H9 (cell line): ENCODE measurements at places on chromosomes 11 and 22. TPM values are rescaled to one million over a fixed set of nuclear protein-coding genes. Genes with fewer than 3 reads are reported as not detected.
A peak's percentile ranks its signal among the peaks of the same experiment; 100 is the strongest.

OR6A2 gene
- 0.33 and 0.35 TPM in 2 replicates for total RNA-seq

RBMXL2 gene
- total RNA-seq, result not detected in 2 replicates

OR6Q1 gene
- not detected in 2 replicates for total RNA-seq

OR52H1 gene
- not detected in 2 replicates for total RNA-seq

OR10A2 gene
- not detected in 2 replicates for total RNA-seq

OR4C6 gene
- not detected in 2 replicates for total RNA-seq

DNA sequence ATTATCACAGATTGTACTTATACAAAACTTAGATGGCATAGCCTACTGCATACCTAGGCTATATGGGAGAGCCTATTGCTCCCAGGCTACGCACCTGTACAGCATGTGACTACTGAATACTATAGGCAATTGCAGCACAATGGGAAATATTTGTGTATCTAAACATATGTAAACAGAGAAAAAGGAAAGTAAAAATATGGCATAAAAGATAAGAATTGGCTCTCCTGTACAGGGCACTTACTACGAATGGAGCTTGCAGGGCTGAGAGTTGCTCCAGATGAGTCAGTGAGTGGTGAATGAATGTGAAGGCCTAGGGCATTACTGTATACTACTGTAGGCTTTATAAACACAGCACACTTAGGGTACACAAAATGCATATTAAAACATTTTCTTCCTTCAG, 13.2 kb downstream of the APOL6 start:
- no peak for DNase-seq

DNA sequence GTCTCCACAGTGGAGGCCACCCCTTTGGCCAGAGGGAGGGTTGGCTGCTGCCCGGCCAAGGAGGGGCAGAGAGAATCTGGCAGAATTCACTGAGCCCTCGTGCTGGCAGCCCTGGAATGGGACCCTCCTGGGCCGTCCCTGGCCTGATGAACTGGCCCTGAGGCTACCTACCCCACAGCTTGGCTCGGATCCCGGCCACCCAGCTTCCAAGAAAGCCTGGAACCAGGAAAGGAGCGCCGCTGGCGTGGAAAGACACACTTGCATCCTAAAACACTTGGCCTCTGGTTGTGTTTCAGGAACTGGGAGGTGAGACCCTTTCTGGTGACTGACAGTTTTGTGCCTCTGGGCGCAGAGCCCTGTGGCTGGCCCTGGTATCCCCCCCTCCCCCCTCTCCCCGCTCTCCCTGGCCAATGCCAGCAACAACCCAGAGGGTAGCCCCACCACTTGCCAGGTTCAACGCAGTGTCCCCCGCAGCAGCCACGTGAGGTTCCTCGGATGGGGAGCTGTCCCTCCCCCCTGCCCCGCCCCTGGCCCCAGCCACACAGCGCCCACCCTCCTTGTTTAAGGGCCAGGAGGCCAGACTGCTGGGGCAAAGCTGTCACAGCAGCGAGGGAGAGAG, 693 bp downstream of the NFAM1 start:
- DNase-seq, result no peak

DNA sequence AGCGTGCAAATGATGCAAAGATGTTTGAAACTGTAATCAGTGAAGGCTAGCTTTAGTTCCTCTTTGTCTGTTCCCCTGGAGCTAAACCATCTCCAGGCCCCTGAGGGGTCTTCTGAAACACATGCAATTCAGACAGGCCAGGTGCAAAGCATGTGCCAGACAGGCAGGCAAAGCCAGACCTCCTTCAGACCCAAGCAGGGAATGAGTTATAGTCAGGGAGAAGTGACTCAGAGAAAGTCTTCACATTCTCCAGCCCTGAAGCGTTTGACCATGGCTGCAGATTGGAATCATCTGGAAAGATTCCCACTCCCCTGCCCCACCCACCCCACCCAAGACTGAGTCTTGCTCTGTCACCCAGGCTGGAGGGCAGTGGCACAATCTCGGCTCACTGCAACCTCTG, 187.0 kb upstream of the ISX start:
- DNase-seq, result no peak

- no peak for DNase-seq
Observed at GRCh38 chr11:405323-405953, 9.4 kb downstream of the SIGIRR start.

GRCh38 chr11:71477641-71478527, 24.9 kb downstream of the NADSYN1 start:
- peak; percentile 76 for DNase-seq

- no peak for DNase-seq
Observed at GRCh38 chr11:64533501-64533900, 57.5 kb upstream of the SLC22A12 start.

DNA sequence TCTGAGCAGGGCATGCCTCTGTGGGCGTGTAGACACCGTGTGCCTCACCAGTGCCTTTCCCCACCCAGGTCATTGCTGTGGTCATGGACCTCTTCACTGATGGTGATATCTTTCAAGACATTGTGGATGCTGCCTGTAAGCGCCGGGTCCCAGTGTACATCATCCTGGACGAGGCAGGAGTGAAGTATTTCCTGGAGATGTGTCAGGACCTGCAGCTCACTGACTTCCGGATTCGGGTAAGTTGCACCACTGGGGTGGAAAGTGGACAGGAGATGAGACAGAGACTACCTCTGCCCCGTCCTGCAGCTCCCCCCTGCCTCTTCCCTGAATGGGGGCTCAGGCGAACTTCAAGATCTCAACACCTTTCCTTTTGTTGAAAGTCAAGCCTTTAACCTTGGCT, 24.3 kb downstream of the FAM83F start:
- no peak for DNase-seq

- peak; percentile 61 for DNase-seq
Observed at GRCh38 chr22:46537946-46538813, 760 bp upstream of the CELSR1 start.

DNA sequence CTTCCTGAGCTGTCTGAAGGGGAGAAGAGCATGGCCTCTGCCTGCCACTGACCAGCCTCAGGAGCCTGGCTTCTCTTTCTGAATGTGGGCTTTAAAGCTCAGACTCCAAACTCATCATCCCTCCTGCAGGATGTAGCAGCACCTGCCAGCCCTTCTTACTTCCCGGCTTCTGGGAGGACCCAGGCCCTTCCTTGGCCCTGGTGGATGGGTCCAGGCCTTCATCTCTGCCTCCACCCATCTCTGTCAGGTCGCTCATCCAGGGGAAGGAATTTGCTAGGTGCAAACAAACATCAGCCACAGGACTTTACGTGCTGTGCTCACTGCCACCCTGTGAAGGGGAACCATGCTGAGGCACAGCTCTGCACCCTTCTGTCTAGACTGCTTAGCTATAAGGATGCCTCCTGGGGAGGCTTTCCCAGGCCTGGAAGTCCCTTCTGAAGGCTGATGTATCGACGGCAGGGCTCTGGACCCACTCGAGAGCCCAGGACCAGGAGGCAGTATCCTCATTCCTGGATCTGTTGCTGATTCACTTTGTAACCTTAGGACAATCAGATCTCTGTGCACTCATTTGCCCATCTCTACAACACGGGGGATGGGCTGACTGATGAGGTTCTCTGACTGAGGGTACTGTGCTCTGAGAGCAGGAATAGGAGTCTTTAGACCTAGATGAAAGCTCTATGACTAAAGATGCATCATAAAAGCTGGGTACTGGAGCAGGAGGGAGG, 30.9 kb downstream of the USP35 start:
- peak; percentile 12 for DNase-seq

- no peak for DNase-seq
Observed at GRCh38 chr11:102926517-102926916, 29.0 kb downstream of the MMP13 start.

GRCh38 chr11:32121012-32121411, 30.1 kb downstream of the RCN1 start:
- no peak for DNase-seq
